ENCODE measurements at places on chromosomes 7 and 10.

DNA sequence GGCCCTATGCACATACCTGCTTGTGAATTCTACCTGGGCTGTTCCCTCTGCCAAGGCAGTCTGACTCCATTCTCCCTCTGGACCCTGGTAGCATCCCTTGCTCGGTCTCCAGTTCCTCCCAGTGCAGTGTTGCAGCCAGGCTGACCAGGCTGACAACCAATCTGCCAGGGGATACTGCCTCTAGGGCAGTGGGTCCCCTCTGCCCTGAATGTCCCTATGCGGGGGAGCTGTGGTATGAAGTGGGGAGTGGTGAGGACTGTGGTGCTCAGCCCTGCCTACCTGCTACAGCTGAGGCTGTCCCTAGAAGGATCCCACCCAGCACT is 48.0 kb upstream of the CAMK2B start:
- no peak for DNase-seq

DNA sequence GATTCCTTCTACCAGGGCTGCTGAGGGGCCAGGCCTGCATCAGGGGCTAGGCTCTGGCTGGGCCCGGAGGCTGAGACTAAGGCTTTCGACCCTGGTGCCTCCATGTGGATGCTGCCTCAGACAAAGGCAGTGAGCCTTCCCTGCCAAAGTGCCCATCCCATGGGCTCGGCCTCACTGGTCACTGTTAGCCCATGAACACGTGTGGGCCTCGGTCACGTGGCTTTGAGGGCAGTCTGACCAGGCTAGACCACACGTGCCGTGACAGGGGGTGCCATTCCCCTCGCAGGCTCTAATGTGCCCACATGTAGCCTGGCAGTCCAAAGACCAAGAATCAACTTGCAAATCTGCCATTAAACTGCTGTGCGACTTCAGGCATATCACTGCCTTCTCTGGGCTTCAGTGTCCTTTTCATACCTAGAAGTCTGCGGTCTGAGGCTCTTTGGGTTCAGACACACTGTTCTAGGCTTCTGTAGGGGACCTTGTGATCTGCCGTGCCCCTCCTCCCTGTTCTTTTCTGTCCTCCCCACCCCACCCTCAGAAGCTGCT is 17.6 kb upstream of the SLC29A3 start:
- DNase-seq, result no peak

GRCh38 chr7:4668510-4668847 is 13.6 kb upstream of the FOXK1 start:
- DNase-seq, result no peak

- DNase-seq, result no peak
Measured at GRCh38 chr7:39587393-39587792, 21.2 kb downstream of the YAE1 start.

GRCh38 chr10:129191797-129192196 is 275.2 kb upstream of the MGMT start:
- no peak for DNase-seq

DNA sequence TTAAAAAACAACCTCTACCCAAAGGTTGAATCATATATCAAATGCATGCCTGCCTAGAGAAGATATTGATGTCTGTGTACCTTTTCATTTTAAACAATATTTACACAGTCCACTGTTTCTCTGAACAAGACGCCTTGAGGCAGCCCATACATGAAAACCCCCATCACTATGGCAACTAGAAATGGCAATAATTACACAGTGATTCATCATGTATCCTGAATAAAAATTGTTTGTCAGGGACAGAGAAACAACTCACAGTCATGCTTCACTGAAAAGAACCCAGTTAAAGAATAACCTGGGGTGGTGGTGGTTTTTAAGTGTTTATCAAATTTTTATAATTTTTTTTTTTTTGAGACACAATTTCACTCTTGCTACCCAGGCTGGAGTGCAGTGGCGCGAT is 19.7 kb downstream of the DNAJC12 start:
- no peak for DNase-seq

GRCh38 chr10:7826971-7827370 is 8.7 kb downstream of the TAF3 start:
- peak; percentile 20 for DNase-seq

GRCh38 chr10:48266528-48266927 is 8.0 kb downstream of the FRMPD2 start:
- no peak for DNase-seq

- DNase-seq, result peak; percentile 82
Measured at GRCh38 chr10:58820861-58821751, 308.4 kb downstream of the BICC1 start.

- DNase-seq, result no peak
Measured at GRCh38 chr10:99057936-99058690, 177.5 kb downstream of the HPSE2 start.

DNA sequence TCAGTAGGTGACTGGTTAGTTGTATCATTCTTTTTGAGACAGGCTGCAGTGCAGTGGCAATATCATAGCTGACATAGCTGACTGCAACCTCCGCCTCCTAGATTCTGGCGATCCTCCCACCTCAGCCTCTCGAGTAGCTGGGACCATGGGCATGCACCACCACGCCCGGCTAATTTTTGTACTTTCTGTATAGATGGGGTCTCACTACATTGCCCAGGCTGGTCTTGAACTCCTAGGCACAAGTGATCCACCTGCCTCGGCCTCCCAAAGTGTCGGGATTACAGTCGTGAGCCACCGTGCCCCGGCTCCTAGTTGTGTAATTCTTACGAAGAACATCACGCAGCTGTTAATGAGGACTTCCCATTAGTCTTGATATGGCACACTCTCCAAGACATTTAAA is 123.4 kb upstream of the VKORC1L1 start:
- no peak for DNase-seq

GRCh38 chr10:77504873-77505257 is 132.7 kb downstream of the KCNMA1 start:
- no peak for DNase-seq

- DNase-seq, result peak; percentile 86
Measured at GRCh38 chr7:99379043-99379577, 4.6 kb downstream of the ARPC1B start.

DNA sequence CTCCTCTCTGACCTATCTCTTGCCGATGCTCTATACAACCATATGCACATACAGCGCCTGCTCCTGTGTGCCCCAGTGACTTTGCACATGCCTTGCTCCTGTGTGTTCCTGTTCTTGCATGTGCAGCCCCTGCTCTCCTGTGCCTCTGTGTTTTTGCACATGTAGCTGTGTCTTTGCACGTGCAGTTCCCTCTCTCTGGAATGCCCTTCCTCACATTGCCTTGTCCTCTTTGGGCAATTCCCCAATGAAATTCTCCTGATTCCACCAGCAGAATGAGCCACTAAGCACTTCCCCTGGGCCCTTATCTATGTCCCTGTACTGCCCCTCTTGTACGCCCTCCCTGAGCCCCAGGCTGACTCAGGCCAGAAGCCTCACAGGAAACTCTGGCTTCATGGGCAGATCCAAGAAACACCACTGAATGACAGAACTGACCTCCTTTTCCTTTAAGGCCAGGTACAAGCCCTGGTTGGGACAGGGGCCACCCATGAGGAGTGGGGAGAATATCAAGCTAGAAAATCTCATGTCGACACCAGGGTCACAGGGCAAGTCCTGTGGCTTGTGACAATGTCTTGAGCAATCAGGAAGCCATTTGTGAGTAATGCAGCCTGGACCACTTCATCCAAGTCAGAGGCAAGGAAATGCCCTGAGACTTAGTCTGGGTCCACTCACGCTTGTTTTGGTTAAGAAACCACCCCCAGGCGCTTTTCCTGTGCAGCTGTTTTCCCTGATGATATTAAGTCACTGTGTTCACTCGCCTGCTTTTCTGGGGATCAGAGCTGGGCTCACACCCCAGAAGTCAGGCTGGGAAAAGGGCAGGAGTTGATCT is 1.9 kb upstream of the ARHGAP22 start:
- DNase-seq, result peak; percentile 93

DNA sequence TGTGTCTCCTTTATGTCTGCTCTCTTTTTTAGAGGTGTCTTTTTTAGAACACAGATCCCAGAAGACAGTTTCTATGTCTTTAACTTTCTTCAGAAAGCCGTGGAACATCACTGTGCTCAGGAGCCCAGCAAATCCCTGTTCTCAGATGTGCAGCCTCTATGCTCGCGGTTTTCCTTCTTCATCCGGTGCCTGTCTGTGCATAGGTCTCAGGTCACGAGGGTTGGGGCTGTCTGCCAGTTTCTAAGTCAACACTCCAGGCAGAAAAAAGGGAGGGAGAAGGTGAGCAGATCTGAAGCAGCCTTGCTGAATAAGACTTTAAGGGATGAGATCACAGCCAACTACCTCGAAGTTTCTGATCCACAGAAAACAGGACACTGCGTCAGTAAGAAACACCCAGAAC is 68.5 kb downstream of the CRTAC1 start:
- no peak for DNase-seq

GRCh38 chr7:77222065-77222464 is 22.4 kb upstream of the FGL2 start:
- no peak for DNase-seq

DNA sequence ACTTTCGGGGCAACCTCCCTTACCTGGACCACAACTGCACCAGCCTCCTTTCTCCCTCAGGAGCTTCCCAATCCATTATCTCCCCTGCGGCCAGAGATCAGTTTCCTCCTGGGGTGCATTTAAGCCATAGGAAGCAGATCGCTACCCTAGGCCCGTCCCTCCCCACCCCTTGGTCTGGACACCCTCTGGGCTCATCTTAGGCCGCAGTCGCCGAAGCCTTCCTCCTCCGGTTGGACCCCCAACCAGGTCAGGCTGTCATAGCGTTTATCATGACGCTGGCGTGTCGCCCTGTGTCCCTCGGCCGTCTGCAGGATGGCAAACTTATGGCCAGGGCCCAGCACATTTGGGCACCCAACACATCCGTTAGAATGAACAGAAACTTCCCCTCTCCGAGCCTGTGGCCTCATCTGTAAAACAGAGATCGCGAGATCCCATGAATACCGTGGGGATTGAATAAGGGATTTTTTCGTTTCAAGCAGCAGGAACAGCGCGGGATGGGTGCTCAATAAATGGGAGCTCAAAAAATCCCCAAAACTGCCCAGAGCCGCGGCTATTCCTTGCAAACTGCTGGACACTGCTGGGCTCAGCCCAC is 669 bp upstream of the AP5Z1 start:
- peak; percentile 40 for DNase-seq

DNA sequence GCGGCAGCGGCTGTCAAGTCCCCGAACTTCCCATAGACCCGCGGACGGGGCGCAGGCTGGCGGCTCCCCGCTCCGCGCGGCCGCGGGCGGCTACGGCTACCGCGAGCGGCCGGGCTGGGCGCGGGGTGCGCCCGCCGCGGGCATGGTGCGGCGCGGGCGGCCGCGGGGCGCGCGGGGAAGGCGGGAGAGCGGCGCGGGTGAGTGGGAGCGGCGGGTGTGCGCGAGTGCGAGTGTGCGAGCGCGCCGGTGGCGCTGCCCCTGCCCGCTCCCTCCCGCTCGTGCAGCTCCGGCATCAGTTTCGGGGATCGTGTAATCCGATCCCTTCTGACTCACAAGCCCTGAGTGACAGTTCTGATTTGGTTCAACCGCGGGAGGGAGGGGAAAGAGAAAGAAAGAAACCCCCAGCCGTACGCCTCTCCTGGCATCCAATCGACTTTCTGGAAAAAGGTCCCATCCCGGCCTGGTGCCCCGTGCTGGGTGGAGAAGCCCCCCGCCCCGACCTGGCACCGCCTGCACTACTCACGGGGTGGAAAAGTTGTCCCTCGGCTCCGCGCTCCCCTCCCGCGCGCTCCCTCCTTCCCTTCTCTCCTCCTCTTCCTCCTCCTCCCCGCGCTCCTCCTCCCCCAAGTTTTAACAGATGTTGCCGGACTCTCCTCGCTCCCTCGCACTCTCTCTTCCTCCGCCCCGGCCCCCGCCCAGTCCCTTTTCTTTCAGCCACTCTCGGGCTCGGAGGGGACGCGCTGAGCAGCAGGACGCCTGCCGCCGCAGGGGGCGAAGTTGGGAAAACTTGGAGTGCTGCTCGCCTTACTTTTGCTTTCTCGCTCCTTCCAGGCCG is at the start of gene GLI3:
GLI3 (minus strand) TSS at position 234 of the 835 bp plus-strand sequence. CDS start 13,956 bp downstream, outside the sequence.
- DNase-seq, result peak; percentile 85

GRCh38 chr7:147916573-147916972 is 674.0 kb upstream of the C7orf33 start:
- DNase-seq, result no peak

GRCh38 chr7:102942868-102943267 is 30.1 kb downstream of the LRRC17 start:
- no peak for DNase-seq

GRCh38 chr10:124345521-124345920 is 73.2 kb downstream of the OAT start:
- DNase-seq, result no peak

DNA sequence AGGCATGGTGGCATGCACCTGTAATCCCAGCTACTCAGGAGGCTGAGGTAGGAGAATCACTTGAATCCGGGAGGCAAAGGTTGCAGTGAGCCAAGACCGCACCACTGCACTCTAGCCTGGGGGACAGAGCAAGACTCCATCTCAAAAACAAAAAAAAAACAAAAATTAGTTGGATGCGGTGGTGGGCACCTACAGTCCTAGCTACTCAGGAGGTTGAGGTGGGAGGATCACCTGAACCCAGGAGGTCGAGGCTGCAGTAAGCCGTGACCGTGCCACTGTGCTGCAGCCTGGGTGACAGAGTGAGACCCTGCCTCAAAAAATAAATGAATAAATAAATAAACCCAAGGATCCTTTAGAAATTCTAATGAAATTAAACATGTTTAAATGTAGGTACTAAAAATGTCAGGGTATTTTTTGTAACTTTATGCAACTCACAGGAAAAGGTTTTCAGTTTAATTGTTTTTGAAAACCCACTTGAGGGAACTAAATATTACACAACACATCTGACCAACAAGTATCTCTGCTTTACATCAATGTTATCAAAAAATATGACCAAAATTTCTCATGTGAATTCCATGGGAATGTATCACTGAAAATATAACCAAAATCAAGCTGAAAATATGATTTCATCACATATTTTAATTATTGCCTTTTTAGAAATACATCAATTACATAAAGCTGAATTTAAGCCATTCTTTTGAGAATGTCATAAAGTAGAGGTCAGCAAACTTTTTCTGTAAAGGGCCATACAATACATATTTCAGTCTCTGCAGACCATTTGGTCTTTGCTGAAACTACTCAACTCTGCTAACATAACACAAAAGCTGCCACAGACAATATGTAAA is 23.9 kb downstream of the UPF2 start:
- no peak for DNase-seq

- no peak for DNase-seq
Measured at GRCh38 chr10:30818010-30818660, 188.6 kb upstream of the LYZL2 start.

- no peak for DNase-seq
Measured at GRCh38 chr7:213324-213993, 21.1 kb downstream of the FAM20C start.

GRCh38 chr10:88657901-88658300 is 6.3 kb upstream of the LIPF start:
- DNase-seq, result peak; percentile 22
